ENCODE measurements at places on chromosomes 1 and 21.

DNA sequence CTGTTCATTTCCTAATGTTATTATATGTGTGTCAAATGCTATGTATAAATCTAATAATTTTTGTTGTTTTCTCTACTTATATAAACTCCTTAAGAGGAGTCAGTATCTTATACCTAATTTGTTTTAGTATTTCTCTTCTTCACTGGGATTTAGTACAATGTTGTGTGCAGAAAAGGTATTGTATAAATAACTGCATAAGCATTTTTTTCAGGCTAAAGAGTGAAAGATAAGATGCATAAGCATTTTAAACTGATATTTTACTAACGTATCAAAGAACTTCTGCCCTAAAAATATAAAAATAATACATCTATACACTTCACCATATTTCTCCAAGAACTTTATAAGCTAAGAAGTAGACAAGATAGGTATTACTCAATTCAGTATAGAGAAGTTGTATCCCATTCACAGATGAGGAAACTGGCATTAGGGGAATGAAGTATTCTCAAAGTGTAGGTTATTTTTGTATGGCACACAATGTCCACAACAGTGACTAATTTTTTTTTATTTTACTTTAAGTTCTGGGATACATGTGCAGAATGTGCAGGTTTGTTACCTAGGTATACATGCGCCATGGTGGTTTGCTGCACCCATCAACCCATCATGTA lies 59.3 kb downstream of the NUP210L start:
- DNase-seq: no peak

DNA sequence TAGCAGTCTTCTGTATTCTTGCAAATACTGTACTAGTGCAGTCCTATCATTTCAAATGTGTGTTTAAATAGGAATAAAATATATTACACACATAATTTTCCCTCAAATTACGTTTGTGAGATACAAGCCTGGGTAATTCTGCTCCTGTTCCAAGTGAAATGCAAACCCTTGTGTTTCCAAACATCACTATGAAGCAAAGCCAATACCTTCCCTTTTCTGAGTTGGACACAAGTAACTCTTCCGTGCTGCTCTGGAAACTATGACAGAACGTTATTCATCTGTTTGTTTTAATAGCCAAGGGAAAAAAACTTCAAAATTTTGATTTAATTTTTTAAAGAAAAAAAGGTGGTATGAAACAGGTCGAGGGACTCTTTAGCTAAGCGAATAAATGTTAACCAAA lies 73.7 kb upstream of the UBE2U start:
- DNase-seq: no peak

GRCh38 chr1:31326461-31326860 lies 29.6 kb downstream of the ZCCHC17 start:
- no peak for DNase-seq

DNA sequence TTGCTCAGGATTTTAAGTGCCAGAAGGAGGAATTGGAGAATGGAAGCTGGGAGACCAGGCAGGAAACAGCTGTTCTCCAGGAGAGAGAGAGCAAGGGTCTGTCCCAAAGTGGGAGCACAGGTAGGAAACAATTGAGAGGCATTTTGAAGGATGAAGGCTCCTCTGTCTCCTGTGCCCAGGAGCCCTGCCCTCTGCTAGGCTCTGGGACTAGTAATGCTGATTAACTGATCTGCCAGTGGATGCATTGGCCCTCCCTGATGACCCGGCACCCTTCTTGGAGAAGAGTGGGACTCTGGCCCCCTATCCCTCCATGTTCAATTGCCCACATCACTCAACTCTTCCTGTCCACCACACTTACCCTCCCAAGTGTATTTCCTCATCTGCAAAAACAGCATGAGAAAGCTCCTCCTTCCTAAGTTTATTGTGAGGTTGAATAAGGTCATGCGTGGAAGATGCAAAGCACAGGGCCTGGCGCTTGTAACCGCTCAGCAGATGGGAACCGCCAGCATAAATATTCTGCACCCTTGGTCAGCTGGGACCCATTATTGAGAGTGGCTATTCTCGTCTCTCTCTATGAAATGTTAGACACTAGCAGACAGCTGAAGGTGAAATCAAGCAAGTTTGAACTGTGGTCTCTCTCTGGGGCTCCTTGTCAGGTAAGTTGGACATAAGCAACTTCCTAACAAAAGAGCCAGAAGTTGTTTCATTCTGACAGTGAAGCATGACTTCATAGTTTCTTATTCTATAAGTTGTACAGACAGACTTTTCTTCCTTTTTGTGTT lies 63.0 kb upstream of the ANGPTL1 start:
- DNase-seq: no peak

DNA sequence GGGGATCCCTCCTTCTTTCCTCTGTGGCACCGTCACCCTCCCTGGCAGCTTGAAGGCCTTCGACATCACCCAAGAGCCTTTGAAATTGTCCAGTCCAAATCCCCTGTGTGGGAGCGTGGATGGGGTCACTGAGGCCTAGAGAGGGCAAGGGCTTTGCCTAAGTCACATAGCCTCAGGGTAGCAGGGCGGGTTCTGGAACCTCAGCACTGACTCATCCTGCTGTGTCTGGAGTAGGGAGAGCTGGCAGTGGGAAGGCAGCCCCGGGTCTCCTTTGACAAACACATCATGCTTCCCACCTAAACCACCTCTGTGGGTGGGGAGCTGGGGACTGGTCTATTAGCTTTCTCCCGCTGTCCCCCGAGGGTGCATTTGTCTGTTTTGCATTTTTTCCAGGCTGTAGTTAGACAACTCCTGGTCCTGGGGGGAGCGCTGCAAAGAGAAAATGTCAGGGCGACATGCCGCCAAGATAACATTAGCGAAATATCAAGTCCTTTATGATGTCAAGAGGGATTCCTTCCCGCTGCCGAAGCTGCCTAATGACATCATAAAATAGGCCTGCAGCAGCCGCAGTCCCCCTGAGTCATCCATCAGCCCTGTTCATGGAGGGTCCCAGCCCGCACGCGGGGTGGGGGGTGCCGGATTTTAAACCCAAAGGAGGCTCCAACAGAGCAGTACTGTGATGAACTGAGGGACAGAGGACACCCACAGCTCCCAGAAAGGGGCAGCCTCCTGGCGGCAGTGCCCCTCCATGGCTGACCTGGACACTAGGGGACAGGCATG lies 77.0 kb upstream of the POU3F1 start:
- no peak for DNase-seq

- DNase-seq: no peak
Measured at GRCh38 chr1:14495996-14496395, 102.5 kb upstream of the KAZN start.

GRCh38 chr1:65866439-65866838 lies 73.7 kb downstream of the PDE4B start:
- DNase-seq: no peak

DNA sequence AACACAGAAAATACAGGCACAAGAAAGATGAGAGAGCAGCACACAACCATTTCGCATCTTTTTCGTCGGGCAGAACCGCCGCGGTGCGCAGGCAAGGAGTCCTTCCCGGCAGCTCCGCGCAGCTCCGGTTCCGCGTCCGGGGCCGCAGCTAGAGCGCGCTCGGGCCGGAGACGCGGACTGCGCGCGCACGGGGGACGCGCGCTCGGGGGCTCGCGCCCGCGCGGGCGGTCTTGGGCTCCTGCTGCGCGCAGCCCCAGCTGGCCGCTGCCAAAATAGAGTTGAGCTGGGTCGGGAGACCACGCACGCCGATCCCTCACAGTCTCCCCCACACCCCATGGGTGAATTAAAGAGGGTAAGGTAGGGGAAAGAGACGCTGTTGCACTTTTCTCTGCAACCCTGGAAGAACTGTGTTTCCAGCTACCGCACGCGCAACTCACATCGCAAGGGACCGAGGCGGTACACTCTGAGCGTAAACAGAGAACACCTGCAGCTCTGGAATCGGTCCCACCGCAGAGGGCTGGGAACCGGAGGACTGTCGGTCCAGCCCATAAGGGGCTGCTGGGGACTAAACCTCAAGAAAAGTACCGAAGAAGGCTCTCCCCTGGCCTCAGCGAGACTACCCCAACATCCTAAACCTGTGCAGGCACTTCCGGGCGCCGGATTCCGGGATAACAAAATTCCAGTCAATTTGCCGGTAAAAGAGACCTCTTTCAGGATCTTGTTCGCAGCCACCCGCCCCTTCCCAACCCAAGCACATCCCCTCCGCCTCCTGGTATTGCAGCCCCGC lies 1.7 kb downstream of the NR5A2 start:
- DNase-seq: peak; percentile 55

- no peak for DNase-seq
Measured at GRCh38 chr1:37477198-37477931, 3.0 kb downstream of the ZC3H12A start.

DNA sequence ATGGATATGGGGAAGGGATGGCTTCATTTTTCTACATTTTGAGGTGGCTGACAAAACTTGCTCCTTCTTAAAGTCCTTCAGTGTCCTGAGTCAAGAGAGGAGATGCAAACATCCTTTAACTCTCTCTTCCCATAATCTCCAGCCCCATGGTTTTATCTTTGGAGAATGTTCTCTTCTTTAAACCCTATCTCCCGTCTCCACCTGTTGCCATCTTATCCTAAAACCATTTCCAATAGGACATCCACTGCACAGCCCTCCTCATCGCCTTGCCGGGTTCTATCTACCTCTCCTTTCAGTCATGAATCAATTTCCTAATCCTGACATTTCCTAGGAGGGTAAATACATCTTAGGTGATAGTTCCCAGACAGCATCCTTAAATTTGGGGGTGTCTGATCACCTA lies 44.2 kb upstream of the KCNE2 start:
- DNase-seq: no peak

GRCh38 chr1:33517596-33518250 lies 45.3 kb downstream of the ZSCAN20 start:
- no peak for DNase-seq

DNA sequence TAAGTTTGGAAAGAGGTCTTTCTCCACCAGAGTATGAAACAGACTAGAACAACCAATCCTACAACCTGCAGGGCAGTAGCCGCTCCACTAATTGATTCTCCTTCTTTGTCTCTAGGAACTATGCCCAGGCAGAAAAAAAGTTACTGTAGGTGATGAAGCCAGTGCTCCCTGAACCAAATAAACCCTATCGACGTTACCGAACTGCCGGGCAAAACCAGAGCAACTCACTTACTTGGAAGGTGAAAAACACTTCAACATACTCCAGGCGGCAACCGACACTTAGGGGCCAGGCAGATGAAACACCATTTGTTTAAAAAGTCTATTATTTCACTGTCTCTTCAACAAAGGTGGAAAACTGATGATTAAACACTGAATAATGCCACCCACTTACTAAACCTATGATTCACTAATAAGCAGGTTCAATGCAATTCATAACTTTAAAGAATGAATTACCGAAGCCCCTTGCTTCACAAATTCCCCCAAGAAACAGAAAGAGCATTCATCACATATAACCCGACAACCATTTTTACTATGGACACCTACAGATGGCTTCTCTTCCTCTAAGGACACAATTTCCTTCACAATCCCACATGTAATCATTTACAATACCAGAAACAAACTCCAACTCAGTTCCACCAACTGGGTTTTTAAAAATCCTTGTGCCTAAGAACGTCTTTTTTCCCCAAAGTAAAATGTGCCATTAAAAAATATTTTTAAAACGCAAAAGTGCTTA lies 1.6 kb downstream of the NRIP1 start:
- DNase-seq: no peak

GRCh38 chr1:217106231-217106901 lies 383.1 kb upstream of the ESRRG start:
- DNase-seq: no peak

- no peak for DNase-seq
Measured at GRCh38 chr1:95889400-95889799, 655.4 kb downstream of the RWDD3 start.

GRCh38 chr21:19712441-19712840 lies 1285.8 kb upstream of the NCAM2 start:
- DNase-seq: no peak

DNA sequence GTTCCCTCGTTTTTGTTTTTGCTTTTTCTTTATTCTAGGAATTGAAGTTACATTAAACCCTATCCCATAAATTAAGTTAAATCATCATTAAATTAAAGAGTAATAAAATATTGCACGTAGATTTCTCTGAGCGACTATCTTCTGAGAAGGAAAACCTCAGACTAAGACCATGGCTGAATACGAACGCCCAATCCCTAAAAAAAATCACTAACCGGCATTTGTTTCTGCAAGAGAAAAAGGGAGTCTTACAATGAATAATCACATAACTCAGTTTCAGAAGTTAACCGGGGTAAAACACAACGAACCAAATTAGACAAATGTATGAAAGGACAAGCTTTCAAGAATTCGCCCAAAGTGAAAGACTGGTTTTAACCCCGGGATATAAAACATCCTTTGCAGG lies 1.3 kb downstream of the PIK3R3 start:
- no peak for DNase-seq

Data from SK-MEL-5 (cell line).